Muscle of leg (tissue), 16 donors: ENCODE measurements at places on chromosomes 3 and 15. TPM values are rescaled to one million over a fixed set of nuclear protein-coding genes. Genes with fewer than 3 reads are reported as not detected.

RARB gene
- 23.2 TPM for total RNA-seq

EXD1 gene
- not detected for total RNA-seq

GPR160 gene
- 1.2 TPM for total RNA-seq

PTPN9 gene
- total RNA-seq = 17.7 TPM

PRKAR2A gene
- 24.3 TPM for total RNA-seq

TBL1XR1 gene
- total RNA-seq = 94.2 TPM

GOLGA8M gene
- total RNA-seq = 0.53 TPM

P2RY12 gene
- total RNA-seq = 1.1 TPM

RHOA gene
- total RNA-seq = 217 TPM

SMAD6 gene
- total RNA-seq = 5.4 TPM

LXN gene
- total RNA-seq = 33.4 TPM

CYP1A2 gene
- not detected for total RNA-seq

TLR9 gene
- total RNA-seq = 0.09 TPM

ZNF609 gene
- total RNA-seq = 12.1 TPM

P2RY1 gene
- total RNA-seq = 6.8 TPM

WWTR1 gene
- total RNA-seq = 35.5 TPM

ST6GAL1 gene
- 9.4 TPM for total RNA-seq

TM4SF4 gene
- 0.09 TPM for total RNA-seq

A4GNT gene
- not detected for total RNA-seq

CCDC39 gene
- total RNA-seq = not detected

TUBGCP4 gene
- total RNA-seq = 7.0 TPM

FETUB gene
- total RNA-seq = 0.04 TPM

GOLGA8S gene
- total RNA-seq = 0.18 TPM

DAZL gene
- not detected for total RNA-seq

SAMMSON gene
- 0.04 TPM for total RNA-seq

AP4E1 gene
- 6.9 TPM for total RNA-seq

SLCO2A1 gene
- total RNA-seq = 0.49 TPM

SGO1 gene
- total RNA-seq = 4.2 TPM

ZNF660 gene
- total RNA-seq = 6.2 TPM

FBXL22 gene
- 16.0 TPM for total RNA-seq

SCN11A gene
- 2.0 TPM for total RNA-seq

SST gene
- not detected for total RNA-seq

CCDC54 gene
- total RNA-seq = not detected

ATP13A4 gene
- total RNA-seq = 0.62 TPM

ATP13A5 gene
- 0.09 TPM for total RNA-seq

ITIH3 gene
- total RNA-seq = 0.84 TPM

ACOX2 gene
- 21.9 TPM for total RNA-seq
